ENCODE measurements at places on chromosomes 4 and X. TPM values are rescaled to one million over a fixed set of nuclear protein-coding genes. Genes with fewer than 3 reads are reported as not detected.

The CENPVL1 gene
- not detected for polyA plus RNA-seq

The DNAJB14 gene
- polyA plus RNA-seq = 50.5 TPM

DNA sequence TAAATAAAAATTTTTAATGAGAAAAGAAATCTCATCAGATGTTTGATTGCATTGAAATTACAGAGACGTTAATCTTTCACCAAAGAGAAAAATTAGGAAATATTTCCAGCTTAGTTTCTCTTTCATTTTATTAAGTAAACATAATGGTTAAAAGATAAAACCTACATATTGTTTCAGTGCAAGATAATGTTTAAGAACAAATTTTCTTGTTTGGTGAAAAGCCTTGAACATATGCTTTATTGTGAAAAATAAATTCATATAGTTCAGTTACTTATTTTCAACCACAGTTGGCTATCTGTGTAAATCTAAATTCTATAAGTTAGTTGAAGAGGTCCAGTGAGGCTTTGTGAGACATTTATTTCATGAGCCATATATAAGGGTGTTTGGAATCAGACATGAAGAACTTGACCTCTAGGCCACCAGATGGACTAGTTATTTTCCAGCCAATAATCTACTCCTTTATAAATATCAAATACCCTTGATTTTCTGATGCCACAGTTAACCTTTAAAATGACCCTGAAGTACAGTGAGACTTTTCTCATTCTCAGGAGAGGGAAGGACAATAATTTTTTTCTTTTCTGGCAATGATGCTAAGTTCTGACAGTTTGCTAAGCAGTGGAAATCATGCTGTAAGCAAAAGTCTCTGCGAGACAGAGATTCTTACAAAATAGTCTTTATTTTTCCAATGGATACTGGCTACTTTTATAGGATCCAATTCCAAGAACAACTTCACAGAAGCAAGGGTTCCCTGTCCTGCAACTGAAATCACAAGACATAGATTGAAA lies 2.5 kb downstream of the ARSJ start:
- no peak for DNase-seq

DNA sequence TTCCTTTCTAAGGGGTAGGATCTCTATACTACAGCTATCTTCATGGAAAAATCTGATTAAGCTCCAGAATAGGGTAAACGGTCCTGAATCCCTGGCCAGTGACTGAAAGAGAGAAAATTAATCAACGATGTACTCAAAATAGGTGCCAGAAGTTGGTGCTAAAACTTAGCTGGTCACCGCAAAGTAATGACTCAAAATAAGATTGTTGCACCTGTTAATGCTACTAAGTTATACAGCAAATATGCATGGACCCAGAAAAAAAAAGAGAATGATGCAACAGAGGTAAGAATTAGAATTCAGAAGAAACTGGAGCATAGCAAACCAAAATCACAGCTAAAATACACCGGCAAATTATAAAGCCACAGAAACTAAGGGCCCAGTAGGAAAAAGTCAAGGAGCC lies 239.7 kb upstream of the FAM241A start:
- DNase-seq = no peak

Measured in right lung (tissue), 10 donors.